ENCODE measurements at places on chromosomes 11 and 22.
A peak's percentile ranks its signal among the peaks of the same experiment; 100 is the strongest.

DNA sequence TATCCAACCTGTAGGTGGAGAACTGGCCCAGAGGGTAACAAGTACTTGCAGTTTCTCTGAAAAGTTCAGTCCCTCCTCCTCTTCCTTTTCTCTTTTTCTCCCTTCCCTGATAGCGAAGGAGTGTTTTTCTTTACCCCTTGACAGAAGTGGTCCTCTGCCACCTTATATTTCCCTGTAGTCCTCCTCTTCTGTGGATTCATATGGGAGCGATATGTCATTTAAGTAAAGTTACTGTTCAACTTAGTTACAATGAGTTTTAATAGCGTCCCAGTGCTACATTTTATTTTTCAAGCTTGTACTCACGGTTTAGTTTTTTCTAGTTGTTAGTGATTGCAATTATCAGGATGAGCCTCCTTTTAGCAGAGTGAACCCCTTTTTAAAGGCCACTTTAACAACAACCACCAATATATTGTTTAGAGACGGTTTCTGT lies 1.4 kb downstream of the PCF11 start:
- DNase-seq = no peak

DNA sequence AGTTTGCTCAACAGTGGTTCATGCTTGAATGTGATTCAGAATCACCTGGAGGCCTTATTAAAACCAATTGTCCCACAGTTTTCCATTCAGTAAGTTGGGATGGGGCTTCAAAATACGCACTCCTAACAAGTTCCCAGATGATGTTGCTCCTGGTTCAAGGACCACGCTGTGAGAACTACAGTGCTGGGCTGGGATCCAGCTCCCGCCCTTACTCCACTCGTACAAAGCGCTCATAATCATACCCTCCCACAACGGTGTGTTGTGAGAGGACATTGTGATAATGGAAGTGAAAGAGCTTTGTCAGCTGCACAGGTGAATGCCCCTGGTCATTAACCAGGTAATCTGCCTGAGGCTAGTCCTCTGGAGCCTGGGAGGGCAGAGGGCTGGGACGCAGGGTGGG lies 1.3 kb upstream of the CD82 start:
- no peak for DNase-seq

DNA sequence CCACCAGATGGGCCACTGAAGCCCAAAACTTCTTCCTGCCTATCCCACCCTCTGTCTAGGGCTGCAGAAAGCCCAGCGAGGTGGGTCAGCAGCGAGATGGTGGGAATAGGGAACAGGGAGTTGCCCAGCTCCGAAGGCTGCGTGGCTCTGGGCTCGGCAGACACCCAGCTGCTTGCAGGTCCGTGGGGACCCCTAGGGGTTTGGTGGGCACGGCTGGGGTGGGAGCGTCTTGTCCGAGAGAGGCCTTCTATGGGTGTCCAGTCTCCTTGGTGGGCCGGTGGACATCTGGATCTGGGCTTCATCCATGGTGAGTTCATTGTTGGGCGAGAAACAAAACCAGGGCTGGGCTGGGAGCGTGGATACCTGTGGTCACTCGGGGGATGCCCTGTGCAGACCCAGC lies 1211.0 kb downstream of the BRD1 start:
- DNase-seq = no peak

DNA sequence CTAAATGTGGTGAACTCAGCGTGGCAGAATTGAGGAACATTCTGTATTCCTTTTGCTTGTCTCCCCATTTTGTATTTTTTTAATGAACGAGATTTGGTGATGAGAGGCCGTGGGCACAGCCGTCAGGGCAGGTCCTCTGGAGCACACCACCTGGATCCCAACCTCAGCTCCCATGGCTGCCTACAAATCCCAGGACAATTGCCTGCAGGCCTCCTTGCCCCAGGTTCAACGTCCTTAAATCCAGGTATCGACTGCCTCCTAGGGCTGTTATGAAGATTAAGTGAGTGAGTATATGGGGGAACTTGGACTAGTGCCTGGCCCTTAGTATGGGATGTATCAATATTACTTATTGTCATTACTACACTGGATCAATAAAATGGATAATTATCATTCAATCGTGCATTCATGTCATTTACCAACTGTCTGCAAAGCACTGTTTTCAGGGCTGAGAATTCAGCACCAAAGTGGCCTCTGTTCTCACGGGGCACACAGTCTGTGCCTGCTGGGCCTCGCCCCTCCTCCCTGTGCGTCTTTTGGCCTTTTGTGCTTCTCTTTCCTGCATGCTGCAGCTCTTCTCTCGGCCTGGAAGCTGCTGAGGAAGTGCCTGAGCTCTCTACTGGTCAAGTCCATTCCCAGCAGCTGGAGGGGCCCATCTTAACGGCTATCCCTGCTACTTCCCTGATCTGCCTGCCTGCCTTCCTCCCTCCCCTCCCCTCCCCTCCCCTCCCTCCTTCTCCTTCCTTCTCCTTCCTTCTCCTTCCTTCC lies 1343.7 kb downstream of the BRD1 start:
- DNase-seq = no peak

DNA sequence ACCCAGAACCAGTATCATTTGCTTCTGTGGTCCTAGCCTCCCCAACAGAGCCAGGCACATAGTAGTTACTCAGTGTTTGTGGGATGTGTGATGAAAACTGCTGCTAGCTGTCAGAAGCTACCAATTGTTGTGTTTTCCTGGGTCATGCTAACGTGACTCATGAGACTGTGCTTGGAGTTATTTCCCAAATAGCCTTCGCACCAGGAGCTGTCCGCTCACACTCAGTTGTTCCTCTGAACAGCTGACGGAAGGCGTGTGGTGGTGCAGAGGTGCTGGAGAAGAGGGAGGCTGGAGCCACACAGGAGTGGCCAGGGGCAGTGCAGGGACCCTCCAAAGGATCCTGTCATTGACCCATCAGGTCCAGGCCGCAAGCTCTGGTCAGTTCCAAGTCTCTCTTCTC lies 53.9 kb upstream of the TBCEL start:
- no peak for DNase-seq

DNA sequence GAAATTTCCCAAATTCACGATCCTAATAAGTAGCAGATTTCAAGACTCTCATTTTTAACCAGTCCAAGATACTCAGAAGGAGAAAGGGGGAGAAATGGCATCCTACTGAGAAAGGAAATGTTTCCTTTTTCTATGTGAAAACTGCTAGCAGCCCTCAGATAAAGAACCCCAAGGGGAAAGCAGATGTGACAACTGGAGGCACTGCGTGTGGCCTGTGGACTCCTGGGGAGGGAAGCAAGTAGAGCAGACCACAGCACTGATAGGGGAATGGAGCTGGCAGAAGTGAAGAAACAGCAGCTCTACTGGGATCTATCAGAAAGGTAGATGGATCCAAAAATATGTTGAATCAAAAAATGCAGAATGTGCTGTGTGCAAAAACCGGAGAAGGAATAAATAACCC lies 239.7 kb upstream of the API5 start:
- no peak for DNase-seq

- DNase-seq = no peak
Observed at GRCh38 chr11:81772166-81772565, 961.5 kb downstream of the FAM181B start.

DNA sequence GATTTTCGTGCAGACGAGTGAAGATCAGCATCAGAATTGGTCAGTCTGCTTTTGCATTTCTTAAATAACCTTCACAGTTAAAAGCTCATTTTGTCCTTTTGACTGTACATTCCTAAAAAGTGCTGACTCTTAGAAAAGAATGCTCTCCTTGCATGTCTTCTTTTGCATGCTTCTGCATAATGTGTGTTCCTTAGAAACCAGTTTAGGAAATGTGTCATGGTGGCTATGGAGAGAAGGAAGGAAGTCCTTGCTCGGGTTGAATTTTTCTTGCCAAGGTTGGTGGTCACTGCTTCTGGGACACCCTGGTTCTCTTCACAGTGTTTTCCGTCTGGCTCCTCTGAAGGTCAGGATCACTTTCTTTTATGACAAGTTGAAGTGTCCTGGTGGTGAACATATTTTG lies 6.8 kb downstream of the AP2A2 start:
- DNase-seq = no peak

- no peak for DNase-seq
Observed at GRCh38 chr11:57308426-57309060, 16.2 kb downstream of the TNKS1BP1 start.

GRCh38 chr11:115408036-115408921 lies 95.9 kb downstream of the CADM1 start:
- DNase-seq = no peak

DNA sequence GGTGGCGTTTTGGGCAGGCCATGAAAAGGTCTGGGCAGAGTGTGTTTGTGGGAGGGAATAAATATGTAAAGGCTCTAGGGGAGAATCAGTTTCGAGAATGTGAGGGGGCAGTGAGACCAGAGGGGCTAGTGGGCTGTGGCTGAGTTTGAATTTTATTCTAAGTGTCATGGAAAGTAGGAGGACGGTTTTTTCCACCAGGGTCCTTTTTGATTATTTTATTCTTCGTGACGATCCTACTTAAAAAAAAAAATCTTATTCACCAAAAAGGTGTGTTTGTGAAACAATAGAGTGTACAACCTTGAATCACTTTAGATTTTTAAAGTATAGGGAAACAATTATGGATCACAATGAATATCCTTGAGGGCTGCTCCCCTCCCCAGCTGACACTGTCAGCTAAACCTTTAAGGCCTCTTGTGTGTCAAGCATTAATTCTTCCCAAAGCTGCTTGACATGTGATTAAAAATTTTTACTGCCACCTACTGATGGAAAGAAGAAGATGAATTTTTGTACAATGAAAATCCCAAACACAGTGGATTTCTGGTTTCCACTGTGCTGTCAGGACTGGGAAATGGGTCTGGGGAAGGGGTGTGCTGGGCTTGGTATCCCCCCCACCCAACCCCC lies 107.5 kb upstream of the OR4B1 start:
- DNase-seq = no peak

DNA sequence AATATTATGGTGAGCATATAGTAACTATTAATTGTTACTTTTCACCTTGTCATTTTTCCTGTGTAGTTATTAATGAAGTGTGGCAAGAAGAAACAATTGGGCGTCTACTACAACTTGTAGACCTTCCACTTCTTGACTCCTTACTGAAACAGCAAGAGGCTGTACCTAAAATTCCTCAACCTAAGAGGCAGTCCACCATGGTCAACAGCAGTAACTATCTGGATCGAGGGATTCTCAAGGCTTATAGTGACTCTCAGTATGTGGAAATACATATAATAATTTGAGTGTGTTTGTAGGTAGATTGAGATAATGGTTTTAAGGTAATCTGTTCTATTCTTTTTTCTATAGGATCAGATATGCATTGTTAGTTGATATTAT lies 10.8 kb upstream of the TCP11L1 start:
- no peak for DNase-seq

DNA sequence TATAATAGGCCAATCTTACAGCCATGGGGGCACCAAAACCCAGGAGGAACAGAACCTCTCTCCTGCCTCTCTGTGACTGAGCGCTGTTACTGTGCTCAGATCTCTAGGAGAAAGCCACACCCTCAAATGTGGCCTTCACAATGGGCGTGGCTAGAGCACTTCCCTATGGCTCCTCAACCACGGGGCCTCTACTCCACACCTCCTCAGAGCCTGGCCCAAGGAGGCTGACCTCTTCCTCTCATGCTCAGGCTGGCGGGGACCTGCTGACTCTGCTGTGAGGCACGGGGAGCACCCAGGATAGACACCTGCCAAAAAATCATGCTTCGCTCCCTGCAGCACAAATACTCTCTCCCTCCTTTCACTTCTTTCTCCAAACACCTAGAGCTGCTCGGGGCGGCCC lies 41.0 kb downstream of the C11orf58 start:
- no peak for DNase-seq

GRCh38 chr11:112498701-112499100 lies 238.0 kb upstream of the PLET1 start:
- peak; percentile 23 for DNase-seq

GRCh38 chr11:12163181-12163941 lies 53.0 kb downstream of the MICAL2 start:
- no peak for DNase-seq

DNA sequence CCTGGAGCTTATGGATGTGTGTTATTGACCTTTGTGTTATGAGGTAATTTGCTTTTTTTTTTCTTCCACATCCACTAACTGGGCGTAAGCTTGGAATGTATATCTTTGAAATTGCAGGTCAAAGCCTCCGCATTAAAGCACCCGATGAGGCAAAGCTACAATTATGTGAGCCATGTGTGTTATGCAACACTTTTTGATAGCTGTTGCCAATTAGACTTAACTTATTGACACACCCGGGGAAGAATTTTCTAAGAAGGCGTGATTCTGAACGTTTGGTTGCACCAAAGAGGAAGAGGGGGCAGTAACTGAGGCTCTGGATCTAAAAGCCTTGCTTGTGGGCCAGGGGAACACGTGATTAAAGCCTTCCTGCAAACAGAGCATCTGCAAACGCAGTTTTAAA lies 610 bp upstream of the TEX12 start:
- no peak for DNase-seq

- DNase-seq = no peak
Observed at GRCh38 chr11:71568704-71569349, 3.5 kb downstream of the KRTAP5-10 start.

DNA sequence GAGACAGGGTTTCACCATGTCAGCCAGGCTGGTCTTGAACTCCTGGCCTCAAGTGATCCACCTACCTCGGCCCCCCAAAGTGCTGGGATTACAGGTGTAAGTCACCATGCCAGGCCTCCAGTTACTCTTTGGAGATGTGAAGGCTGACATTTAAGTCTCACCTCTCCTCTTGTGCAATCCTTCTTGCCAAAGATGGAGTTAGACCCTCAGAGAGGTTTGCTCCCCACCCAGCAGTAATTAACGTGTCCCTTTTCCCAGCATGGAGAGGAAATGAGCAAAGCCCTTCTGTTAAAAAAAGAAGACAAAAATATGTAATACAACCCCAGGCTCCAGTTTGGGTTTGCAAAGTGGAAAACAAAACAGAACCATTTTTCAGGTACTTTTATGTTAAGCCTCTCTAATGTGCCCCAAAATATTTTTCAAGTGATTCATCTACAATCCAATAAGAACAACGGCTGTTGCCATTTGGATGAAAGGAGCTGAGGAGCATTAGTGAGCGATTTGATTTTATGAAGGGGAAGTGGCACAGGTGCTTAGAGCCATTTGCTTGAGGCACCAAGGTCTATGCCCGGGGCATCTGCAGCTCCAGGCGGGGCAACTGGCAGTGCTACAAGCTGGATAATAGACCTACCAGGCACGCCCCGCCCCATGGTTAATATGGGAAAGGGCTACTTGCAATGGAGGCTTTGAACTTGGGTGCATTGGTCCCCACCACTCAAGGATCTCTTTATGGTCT lies 57.2 kb downstream of the GRIK4 start:
- DNase-seq = no peak

GRCh38 chr22:24189249-24190158 lies 8.2 kb downstream of the SUSD2 start:
- DNase-seq = no peak

- peak; percentile 68 for DNase-seq
Observed at GRCh38 chr22:31313366-31314147, 21.3 kb upstream of the PIK3IP1 start.

Measured in right renal pelvis (tissue), 4 donors.